ENCODE measurements at places on chromosomes 6 and 20.

DNA sequence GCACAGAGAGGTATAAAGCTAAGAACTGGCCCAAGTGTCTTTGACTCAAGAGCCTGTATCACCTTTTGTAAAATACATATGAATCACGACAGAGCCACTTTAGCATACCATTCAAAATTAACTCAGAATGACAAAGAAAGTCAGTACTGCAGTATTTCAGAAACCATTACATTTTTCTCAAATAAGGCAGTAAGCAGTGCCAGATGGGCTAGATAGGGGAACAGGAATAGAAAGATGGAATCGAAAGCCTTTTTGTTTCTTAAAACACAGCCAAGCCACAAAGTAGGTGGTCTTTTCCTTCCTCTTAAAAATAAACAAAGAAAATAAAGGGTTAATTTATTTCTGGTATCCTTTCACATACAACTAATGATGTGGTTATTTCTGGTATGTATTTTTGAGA, 10.3 kb downstream of the CLDN20 start:
- DNase-seq = no peak

DNA sequence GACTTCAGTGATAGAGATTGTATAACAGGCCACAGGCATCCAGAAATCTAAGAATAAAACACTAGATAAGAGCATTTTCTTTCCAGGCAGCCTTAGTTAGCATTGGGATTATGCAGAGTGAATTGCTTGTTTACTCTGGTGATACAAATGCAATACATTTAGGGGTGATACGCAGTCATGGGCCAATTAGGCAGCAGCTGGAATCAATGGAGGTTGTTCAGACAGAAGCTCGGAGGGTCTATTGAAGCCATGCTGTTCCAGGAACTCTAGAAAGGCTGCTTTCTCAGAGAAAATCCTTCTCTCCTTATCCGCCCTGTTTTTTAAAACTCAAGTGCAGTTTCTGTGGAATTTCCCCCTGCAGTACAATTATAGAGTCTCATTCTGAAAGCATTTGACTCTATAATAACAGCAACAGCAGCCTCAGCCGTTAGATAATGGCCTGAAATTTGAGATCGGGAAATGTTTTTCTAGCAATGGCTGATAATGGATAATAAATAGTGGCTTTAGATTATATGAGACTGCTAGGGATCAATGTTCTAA, 364.3 kb upstream of the HS3ST5 start:
- no peak for DNase-seq

DNA sequence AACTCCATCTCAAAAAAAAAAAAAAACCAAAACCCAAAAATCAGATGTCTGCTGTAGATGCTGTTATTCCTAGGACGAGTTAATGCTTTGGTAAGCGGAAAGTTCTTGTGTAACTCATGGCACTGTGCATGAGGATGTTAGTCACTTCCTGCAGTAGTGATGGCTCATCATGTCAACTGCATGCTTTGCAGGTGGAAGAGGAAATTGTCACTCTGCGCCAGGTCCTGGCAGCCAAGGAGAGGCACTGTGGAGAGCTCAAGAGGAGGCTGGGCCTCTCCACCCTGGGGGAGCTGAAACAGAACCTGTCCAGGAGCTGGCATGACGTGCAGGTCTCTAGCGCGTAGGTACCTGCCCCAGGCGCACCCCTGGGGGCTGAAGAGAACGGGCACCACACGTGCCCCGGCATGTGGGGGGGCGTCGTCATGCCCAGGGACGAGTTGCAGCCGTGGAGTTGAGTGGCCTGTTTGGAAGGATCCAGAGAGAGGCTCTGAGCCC, 8.5 kb downstream of the TPD52L2 start:
- no peak for DNase-seq

GRCh38 chr6:72140795-72141194, 254.4 kb downstream of the RIMS1 start:
- DNase-seq = no peak

DNA sequence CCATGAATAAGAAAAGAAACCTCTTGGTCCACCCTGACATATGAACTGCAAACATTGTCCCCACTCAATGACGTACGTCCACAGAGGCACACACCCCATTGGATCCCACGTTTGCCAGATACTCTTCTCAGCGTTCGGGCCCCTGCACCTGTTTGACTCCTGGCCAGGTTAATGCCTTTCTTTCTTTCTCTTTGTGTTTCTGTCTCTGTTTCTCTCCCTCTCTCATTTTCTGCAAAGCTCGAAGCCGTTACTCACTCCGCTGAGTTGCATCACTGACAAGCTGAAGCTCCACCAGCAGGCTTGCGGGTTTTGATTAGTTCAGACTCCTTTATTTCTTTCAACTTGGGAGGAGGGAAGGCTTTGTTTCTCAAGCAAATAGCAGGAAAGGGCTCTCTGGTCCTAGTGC, 135.5 kb upstream of the SUPT3H start:
- no peak for DNase-seq

- DNase-seq = no peak
Observed at GRCh38 chr6:9766240-9766915, 648.5 kb downstream of the TFAP2A start.

GRCh38 chr20:19047040-19047950, 165.1 kb upstream of the SLC24A3 start:
- DNase-seq = no peak

- DNase-seq = no peak
Observed at GRCh38 chr6:106022801-106023200, 63.3 kb upstream of the PRDM1 start.

GRCh38 chr6:41567684-41568083, 21.5 kb downstream of the FOXP4 start:
- no peak for DNase-seq

DNA sequence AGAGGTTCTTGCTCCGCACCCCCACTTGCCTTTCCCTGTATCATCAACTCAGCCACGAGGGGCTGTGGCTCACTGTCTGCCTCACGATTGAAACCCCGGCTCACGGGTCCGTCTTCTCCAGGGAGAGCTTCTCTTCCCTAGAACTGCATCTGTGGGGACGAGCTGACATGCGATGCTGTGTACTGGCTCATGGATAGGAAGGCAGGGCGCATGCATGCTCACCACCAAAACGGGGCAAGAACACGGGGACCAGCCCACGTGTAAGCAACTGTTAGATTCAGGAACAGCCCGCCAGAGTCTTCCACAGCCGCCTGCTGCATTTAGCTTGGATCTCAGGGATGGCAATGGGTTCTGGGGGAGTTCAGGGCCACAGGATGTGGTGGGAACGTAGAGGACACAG, 275.9 kb upstream of the CDH4 start:
- no peak for DNase-seq

DNA sequence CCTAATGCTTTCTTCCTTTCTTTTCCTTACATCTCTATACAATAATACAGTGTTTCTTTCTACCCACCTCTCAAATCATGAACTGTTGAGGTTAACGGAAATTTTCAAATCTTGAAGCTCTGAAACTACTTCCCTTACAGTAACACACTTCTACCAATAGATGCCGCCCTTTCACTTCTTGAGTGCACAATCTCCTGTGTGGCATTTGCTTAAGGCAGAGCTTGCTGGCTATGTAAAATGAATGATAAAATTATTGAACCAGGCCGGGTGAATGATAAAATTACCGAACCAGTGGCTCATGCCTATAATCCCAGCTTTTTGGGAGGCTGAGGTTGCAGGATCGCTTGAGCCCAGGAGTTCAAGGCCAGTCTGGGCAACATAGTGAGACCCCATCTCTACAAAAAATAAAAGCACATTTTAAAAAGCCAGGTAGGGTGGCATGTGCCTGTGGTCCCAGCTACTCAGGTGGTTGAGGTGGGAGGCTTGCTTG, 56.8 kb downstream of the KCNS1 start:
- DNase-seq = no peak

GRCh38 chr6:140027219-140027618, 652.8 kb upstream of the CITED2 start:
- DNase-seq = no peak

GRCh38 chr6:15358579-15359327, 112.9 kb downstream of the JARID2 start:
- DNase-seq = no peak

DNA sequence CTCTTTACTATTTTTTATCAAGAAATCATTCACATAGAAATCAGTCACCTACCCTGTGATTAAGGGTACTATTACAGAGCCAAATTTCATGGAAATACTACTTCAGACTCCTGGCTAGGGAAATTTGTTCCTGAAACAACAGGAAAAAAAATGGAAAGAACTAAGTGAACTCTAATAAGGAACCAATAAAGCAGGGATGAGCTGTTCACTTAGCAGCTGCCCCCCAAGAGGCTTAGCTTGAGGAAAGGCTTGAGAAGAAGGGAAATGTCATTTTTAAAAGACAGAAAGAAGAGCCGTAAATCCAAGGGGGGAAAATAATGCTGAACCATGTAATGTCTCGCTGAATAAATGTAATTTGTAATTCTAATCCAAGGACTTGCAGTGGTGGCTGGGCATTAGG, 88.8 kb downstream of the COL21A1 start:
- DNase-seq = no peak

DNA sequence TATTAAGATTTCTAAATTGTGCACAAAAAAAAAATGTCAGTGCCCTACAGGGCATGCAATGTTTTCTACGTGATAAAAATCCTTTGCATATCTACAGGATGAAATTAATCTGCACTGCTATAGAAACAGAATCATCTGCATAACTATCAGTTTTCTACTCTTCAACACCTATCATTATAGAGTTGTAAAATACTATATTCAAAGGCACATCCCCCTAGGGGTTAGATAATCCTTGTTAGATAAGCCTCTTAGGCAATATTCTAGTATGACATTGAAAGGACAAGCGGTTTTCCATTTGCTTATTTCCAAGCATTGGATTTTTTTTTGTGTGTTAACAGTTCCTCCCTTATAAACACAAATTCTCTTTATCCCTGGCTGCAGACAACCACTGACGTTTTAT, 98.7 kb upstream of the LAMA2 start:
- DNase-seq = no peak

DNA sequence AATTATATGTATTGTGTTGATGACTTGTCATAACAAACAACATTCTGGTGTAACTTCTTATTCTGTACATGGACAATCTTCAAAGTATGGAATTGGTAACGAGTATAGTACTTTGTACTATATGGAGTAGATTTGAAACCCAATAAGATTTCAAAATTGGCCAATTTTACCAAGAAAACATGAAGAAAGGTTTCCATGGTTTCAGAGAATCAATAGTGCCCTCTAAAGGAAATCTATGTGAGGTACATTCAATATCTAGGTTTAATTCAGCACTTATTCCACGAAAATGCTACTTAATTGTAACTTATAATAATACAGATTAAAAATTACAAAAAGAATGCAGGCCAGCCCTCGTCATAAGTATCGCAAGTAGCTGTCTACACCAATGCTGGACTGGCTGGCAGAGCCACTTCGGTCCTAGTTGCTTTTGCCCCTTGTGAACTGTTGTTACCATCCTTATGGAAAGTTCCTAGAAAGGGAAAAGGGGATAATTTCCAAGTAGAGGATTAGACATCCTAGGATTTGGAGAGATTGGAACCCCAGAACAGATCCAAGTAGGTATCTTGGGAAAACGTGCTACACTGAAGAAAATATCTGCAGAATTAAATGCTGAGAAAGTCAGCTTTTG, 70.9 kb downstream of the LCA5 start:
- no peak for DNase-seq

DNA sequence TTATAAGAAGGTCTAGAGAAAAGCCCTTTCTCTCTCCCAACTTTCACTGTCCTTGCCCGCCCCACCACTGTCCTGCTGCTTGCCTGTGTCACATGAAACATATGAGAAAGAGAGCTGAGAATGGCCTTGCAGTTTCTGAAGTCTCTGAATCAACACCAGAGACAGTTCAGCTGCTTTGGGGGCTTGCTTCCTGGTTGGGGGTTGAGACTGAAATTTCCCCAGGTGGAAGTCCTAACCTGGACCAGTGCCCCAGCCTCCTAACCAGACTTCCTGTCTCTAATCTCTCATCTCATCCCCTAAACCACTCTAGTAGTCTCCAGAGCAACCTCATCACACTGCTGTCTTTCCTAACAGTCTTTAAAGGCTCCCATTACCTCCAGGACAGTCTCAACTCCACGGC, 10.7 kb downstream of the TRAM2 start:
- DNase-seq = no peak

DNA sequence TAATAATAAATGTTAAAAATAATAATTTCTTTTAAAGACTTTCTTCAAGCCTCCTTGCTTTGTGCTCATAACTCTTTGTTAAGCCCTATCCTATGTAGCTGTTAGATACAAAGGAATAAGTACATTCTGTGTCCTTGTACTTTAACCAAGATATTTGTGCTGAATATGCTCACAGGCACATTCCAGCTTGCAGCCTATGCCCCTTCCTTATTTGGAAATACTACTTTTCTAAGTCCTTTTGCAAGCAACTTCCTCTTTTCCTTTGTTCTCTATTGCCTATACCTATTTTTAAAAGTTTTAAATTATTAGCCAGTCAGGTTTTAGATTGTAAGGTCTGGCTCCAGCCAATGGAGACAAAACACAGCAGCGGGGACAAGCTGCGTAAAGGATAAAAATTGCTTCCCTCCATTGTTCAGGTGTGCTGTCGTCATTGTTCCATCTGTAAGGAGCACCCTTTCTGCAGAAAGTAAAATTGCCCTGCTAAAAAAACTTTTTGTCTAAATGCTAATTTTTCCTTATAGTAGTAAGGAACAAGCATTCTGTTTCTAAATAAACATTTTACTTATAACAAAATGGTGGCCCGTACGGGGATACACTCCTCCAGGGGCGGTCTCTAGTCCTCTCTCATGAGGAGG, 80.2 kb downstream of the SYTL3 start:
- DNase-seq = no peak

DNA sequence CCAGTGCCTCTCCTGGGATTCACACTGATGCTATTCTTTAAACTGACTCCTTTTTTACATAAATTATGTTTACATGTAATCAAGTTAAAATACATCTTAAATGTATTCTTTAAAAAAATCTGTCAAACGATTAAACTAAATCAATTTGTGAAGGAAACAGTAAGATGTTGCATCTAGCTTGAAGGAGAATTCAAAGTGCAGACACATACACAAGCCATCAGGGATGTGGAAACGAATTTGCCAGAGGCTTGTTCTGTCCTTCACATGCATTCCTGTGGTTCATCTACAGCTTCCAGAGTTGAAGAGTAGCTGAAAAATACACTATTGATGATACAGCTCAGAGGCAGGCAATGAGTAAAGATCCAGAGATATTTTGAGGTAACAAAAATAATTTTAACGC, 7.3 kb upstream of the BPIFB3 start:
- DNase-seq = no peak

All from cortex of kidney (tissue), 1 donor.